ENCODE measurements at places on chromosomes 2 and 18.

DNA sequence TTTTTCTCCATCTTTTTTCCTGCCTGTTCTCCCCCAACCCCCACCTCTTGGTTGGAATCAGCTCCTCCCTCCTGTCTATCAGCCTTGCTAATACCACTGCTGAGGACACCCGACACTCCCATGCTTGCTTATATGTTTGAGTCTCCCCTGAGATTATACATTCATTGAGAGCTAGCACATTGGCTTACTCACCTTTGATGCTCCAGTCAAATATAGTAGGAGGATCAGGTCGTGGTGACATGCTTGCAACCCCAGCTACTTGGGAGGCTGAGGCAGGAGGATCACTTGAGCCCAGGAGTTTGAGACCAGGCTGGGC is 91.5 kb upstream of the CCBE1 start:
- DNase-seq, result no peak

DNA sequence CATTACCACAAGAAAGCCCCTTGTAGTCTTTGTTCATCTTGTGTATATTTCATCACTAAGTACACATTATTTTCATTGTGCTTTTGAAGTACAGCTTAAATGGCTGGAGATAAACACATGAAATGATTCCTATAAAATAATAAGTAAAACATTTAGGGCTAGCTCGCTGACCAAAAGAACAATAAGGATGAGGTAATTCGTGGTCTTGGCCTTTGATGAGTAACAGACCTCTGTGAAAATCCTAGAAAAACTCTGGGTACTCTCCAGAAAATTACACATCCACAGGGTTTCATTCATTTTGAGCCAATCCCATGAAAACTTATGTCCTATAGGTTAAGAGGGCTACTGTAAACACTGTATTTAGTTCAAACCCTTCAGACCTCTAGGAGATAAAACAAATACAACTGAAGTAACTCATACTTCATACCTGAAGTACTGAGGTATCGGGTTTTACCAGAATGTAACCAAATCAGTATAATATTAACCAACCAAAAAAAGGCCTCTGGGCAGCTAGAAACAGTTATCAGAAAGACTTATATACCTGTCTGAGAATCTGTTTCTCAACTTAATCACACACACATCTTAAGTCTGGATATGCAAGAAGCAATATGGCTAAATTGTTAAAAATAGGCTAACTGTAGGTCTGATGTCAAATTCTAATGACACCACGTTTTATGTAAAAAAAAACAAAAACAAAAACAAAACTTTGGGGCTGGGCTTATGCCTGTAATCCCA is 31.0 kb downstream of the CFAP36 start:
- DNase-seq, result no peak

GRCh38 chr18:45324495-45325113 is 290.7 kb upstream of the SLC14A2 start:
- DNase-seq, result no peak

GRCh38 chr2:121664713-121665112 is 15.5 kb upstream of the CLASP1 start:
- no peak for DNase-seq

DNA sequence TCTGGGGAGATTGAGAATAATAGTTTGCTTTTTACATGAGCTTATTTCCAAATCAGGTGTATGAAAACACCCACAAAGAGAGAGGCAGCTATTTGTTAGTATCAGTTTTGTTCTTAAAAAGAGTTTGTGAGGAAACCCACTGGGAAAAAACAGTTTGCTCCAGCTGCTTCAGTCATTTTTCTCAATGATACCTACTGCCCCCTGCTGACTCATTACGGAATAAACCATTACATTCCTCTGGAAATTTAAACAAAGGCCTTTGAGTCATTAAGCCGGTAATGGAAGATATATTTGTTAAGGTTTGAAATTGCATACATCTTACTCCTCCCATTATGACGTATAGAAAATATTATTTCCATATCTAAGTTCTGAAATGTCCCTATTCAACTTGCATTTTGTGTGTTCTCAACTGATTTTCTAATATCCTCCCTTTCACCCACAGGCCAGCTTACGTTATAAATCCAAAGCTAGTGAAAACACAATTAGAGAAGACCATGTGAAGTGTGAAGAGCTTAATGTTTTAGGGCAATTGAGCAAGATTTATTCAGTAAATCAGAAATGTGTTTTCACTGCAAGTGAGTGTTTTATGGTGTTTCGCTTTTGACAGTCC is 761.6 kb downstream of the DSC3 start:
- no peak for DNase-seq
